ENCODE measurements at places on chromosomes 2 and 18.

DNA sequence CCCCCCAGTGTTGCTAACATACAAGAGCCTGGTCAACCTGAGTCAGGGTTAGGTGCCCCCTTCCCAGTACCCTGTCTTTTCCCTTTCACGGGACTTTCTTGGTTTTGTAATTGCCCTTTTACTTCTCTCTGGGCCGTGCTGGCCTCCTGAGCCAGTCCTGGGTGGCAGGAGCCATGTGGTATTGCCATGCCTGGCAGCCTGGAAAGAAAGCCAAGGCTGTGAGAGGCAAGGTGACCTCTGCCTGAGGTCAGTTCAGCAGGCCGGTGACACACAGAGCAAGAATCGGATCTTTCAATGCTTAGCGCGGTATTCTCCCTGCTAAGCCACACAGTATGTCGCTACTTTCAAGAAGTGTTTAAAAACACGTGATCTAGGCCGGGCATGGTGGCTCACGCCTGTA, 52.3 kb downstream of the C18orf63 start:
- DNase-seq = no peak

GRCh38 chr2:210557721-210558120, 1.3 kb downstream of the CPS1 start:
- no peak for DNase-seq

- DNase-seq = no peak
These were observed 10.6 kb downstream of the PLEKHB2 start for GRCh38 chr2:131115752-131116151.

- no peak for DNase-seq
These were observed 41.7 kb upstream of the MALL start for GRCh38 chr2:110157153-110157793.

DNA sequence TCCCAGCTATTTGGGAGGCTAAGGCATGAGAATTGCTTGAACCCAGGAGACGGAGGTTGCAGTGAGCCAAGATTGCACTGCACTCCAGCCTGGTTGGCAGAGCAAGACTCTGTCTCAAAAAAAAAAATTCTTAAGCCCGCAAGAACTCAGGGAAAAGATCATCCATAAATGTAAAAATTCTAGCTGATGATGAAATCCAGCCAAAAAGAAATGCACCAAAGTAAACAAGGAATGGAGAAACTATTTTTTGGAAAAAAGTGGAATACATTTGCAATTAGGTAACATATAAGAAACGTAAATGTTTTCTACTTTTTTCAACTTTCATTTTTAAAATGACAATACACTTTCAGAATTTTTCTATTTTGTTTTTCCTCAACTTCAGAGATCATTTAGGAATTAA, 61.3 kb downstream of the ASXL2 start:
- no peak for DNase-seq

- DNase-seq = no peak
These were observed 45.9 kb downstream of the RPIA start for GRCh38 chr2:88737385-88737784.

- DNase-seq = no peak
These were observed 660.9 kb upstream of the LINC00305 start for GRCh38 chr18:64809801-64810200.

- no peak for DNase-seq
These were observed 74.5 kb downstream of the AP1S3 start for GRCh38 chr2:223762853-223763252.

All from stimulated activated CD4-positive, alpha-beta T cell treated with anti-CD3 and anti-CD28 coated beads, TNF-alpha, amount 100 ng/mL, for 24 hours (primary cell).